ENCODE measurements at places on chromosomes 12 and 14. TPM values are rescaled to one million over a fixed set of nuclear protein-coding genes. Genes with fewer than 3 reads are reported as not detected.

Gene DCN
- 41.1 TPM for polyA plus RNA-seq

Gene KIF5A
- 0.12 TPM for polyA plus RNA-seq

Gene TEX52
- not detected for polyA plus RNA-seq

Gene MYF5
- polyA plus RNA-seq = not detected

Data from esophagus (tissue), 2 donors.